Uterus (tissue), 4 donors: ENCODE measurements at places on chromosomes 5 and 9. TPM values are rescaled to one million over a fixed set of nuclear protein-coding genes. Genes with fewer than 3 reads are reported as not detected.

- H3K4me1 ChIP-seq: no peaks in the 10 kb centered on the region
- no peak overlapping the region for H3K27ac ChIP-seq
- no peaks in the 10 kb centered on the region for H3K27me3 ChIP-seq
- DNase-seq: no peak
- no peaks in the 10 kb centered on the region for H3K36me3 ChIP-seq
Observed at GRCh38 chr9:120438111-120438510, 141.9 kb downstream of the CDK5RAP2 start.

- no peak for DNase-seq
- no peaks in the 10 kb centered on the region for H3K36me3 ChIP-seq
- no peaks in the 10 kb centered on the region for H3K27me3 ChIP-seq
- H3K4me1 ChIP-seq: no peaks in the 10 kb centered on the region
- H3K27ac ChIP-seq: no peak overlapping the region
Observed at GRCh38 chr5:14364576-14365472, 216.8 kb upstream of the OTULINL start.

The ARL14EPL gene
- total RNA-seq: not detected

The DAB2IP gene
- 22.5 TPM for total RNA-seq

DNA sequence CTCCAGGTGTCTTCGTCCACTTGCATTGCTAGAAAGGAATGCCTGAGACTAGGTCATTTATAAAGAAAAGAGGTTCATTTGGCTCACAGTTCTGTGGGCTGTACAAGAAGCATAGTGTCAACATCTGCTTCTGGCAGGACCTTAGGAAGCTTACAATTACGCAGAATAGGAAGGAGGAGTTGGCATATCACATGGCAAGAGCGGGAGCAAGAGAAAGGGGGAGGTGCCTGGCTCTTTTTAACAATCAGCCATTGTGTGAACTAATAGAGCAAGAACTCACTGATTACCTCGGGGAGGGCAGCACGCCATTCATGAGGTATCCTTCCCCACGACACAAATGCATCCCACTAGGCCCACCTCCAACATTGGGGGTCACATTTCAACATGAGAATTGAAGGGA is 134.4 kb upstream of the EFNA5 start:
- no peaks in the 10 kb centered on the region for H3K36me3 ChIP-seq
- H3K27ac ChIP-seq: no peak overlapping the region
- H3K4me1 ChIP-seq: no peaks in the 10 kb centered on the region
- no peak overlapping the region for H3K4me3 ChIP-seq

DNA sequence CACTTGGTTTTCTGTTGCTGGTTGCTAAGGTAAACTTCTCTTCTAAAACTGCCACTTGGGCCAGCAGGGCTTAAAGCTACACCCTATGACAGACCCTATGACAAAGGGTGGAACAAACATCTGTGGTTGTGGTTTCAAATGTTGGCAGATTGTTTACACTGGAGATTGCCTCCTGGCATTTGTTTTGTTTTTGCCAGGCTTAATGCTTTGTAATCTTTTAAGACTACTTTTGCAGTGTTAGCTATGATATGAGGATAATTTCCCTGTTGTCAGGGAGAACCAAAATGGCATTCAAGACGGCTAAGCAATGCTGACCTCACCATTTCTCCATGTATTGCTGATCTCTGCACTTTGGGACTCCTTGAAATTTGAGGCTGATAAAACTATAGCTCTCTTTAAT is 50.3 kb downstream of the MAMDC2 start:
- H3K27ac ChIP-seq: no peak overlapping the region
- no peaks in the 10 kb centered on the region for H3K4me1 ChIP-seq
- H3K36me3 ChIP-seq: no peaks in the 10 kb centered on the region

GRCh38 chr9:130040984-130041647 is 1.9 kb downstream of the FNBP1 start:
- H3K27me3 ChIP-seq: no peaks in the 10 kb centered on the region
- H3K4me3 ChIP-seq: peak overlapping the region; percentile 81
- H3K27ac ChIP-seq: peak overlapping the region; percentile 96
- DNase-seq: no peak

The SPOCK1 gene
- total RNA-seq: 53.2 TPM

DNA sequence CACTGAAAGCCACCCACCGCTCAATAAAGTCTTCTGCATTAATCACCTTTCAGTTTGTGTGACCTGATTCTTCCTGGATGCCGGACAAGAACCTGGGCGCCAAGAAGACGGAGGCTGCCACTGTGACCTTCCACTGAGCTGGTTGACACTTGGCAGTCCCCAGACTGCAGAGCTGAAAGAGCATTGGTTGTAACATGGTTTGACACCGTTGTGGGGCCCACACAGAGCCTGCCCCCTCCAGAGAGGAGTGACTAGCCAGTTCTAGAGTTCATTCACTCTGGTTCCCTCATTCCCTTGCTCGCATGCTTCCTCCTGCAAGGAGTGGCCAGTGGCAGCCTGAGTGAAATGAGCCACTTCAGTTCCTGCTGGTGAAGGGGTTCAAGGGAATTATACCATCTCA is 86.2 kb upstream of the ANXA1 start:
- no peak overlapping the region for H3K4me3 ChIP-seq
- DNase-seq: no peak
- no peaks in the 10 kb centered on the region for H3K27me3 ChIP-seq
- H3K36me3 ChIP-seq: no peaks in the 10 kb centered on the region
- H3K4me1 ChIP-seq: no peaks in the 10 kb centered on the region
- no peak overlapping the region for H3K27ac ChIP-seq

GRCh38 chr5:75059912-75060545 is 7.7 kb upstream of the GCNT4 start:
- H3K4me3 ChIP-seq: no peak overlapping the region
- no peaks in the 10 kb centered on the region for H3K27me3 ChIP-seq
- no peak for DNase-seq
- no peaks in the 10 kb centered on the region for H3K36me3 ChIP-seq

The NUTM2G gene
- not detected for total RNA-seq

GRCh38 chr9:69900406-69900805 is 79.8 kb downstream of the CFAP95 start:
- no peaks in the 10 kb centered on the region for H3K4me1 ChIP-seq
- no peaks in the 10 kb centered on the region for H3K27me3 ChIP-seq

DNA sequence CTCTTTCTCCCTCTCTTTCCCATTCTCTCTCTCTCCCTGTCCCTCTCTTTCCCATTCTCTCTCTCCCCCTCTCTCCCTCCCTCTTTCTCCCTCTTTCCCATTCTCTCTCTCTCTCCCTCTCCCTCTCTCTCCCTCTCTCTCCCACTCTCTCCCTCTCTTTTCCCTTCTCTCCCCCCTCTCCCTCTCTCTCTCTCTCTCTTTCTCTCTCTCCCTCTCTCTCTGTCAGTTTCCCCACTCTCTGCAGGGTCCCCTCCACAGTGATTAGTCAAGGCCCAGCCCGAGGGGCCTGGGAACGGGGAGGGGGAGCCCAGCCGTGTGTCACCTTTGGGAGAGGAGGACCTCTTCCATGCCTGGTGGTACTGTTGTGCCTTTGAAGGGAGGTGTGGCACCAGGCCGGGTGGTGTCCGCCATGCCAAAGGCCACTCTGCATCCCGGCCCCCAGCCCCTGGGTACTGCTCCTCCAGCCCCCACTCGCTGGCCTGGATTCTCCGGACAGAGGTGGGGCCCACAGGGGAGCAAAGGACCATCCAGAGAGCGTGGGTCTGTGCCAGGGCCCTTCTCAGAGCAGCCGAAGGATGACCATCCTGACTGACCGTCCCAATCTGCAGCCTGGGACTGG is 25.4 kb downstream of the KCNT1 start:
- H3K36me3 ChIP-seq: no peaks in the 10 kb centered on the region
- H3K4me1 ChIP-seq: no peaks in the 10 kb centered on the region
- no peak overlapping the region for H3K4me3 ChIP-seq
- H3K27me3 ChIP-seq: peaks cover 7% of the 10 kb centered on the region

GRCh38 chr5:1185038-1185627 is 16.3 kb upstream of the SLC6A19 start:
- no peak overlapping the region for H3K27ac ChIP-seq
- no peak for DNase-seq
- no peaks in the 10 kb centered on the region for H3K4me1 ChIP-seq
- H3K4me3 ChIP-seq: no peak overlapping the region
- H3K36me3 ChIP-seq: no peaks in the 10 kb centered on the region

DNA sequence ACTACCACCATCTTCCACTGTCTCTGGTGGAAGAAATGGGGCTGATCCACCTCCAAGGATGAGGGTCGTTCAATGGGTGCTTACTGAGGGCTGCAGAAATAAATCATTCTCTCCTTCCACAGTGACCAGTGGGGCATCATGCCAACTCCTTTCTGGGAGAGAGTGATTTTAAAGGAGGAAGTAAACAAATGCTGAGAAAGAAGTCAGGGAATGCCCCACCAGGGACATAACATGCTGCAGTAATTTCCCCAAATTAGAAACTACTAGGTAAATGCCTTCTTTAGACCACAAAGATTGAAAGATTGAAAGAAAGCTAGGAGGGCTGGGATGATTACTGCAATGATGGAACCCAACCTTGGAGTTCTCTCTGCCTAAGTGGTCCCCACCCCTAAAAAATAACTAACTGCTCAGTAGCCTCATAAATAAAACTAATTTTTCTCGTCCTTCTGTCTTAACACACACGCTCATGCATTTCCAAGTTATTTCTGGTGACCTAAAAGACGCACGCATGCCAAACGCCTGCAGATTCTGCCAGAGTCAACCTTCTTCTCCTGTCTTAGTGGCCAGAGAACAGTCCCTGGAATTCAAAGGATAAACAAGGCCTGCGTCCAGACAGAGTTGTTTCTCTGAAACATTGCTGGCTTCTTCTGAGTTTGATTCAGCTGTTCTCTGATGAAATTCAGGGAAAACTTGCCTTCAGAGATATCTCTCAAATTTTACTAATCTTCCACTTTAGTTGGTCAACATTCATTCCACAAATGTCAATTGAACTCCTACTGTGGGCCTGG is 250.0 kb downstream of the NR3C1 start:
- peaks cover 9% of the 10 kb centered on the region for H3K4me1 ChIP-seq
- no peak overlapping the region for H3K4me3 ChIP-seq
- H3K27ac ChIP-seq: peak overlapping the region; percentile 18
- no peaks in the 10 kb centered on the region for H3K27me3 ChIP-seq
- H3K36me3 ChIP-seq: no peaks in the 10 kb centered on the region

DNA sequence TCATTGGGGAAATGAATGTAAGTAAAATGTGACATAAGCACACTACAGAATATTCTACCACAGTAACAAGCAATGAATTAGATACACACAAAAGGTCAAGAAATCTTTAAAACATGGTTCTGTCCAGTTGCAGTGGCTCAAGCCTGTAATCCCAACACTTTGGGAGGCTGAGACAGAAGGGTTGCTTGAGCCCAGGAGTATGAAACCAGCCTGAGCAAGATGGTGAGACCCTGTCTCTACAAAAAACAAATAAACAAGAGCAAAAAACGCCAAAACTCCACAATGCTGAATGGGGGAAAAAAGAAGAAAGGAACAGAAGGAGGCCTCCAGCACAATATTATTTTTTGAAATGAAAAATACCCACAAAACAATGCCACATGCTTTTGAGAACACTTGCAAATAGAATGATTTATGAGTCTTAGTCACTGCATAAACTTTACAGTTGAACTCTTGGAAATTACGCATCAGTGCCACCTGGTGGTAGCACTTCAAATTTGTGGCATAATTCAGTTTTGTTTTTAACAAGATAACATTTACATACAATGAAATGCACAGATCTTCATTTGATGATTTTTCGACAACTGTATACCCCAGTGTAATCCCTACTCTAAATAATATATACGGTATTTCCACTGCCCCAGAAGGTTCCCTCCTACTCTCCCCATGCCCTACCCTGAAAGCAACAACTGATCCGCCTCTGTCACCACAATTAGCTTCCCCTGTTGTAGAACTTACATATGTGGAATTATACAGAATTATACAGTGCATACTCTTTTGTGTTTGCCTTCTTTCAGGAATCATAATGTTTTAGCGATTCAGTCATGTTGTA is 14.4 kb upstream of the SPINK4 start:
- H3K4me1 ChIP-seq: no peaks in the 10 kb centered on the region
- H3K36me3 ChIP-seq: no peaks in the 10 kb centered on the region
- no peak overlapping the region for H3K27ac ChIP-seq
